ENCODE measurements at places on chromosomes 2 and 18.

DNA sequence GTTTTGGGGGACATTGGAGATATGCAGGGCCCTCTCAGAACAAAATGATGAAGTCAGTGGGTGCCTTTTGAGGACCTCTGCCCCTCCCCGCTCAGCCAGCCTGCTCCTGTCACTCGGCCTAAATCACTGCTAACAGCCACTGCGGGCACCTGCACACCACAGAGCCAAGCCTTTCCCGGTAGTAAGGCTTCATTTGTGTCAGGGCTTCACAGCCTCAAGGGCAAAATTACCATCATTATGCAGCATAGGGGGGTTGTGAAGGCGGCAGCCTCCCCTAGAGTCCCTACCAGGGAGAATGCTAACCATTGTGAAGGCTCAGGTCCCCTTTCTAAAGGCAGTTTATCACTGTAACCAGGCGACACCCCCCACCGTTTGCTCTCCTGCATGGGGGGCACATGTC, 519.8 kb upstream of the MYT1L start:
- DNase-seq, result no peak

- no peak for DNase-seq
Measured at GRCh38 chr18:80074697-80075096, 34.4 kb upstream of the ADNP2 start.

- no peak for DNase-seq
Measured at GRCh38 chr2:83941886-83942285, 517.2 kb downstream of the SUCLG1 start.

GRCh38 chr2:38747007-38747424, 4.1 kb downstream of the SRSF7 start:
- DNase-seq, result no peak

- no peak for DNase-seq
Measured at GRCh38 chr18:79545736-79546171, 133.8 kb upstream of the CTDP1 start.

GRCh38 chr2:10493634-10494281, 45.6 kb upstream of the ODC1 start:
- DNase-seq, result peak; percentile 86

DNA sequence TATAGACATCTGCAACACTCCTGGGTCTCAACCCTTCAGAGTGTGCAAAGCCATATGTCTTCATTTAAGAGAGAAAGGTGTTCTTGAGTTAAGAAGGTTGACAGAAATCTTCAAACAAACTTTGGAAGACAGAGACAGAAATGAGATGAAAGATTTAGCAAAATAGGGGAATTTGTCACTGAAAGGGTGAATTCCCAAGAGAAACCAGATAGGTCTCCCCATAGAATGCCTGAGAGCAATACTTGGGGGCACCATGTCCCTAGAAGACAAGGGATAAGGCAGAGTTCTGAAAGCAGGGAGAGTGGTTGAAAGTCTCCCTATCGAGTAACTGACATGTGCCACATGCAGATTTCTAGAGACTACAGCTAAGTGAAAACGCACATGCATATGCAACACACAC, 50.0 kb downstream of the AP1S3 start:
- DNase-seq, result no peak

DNA sequence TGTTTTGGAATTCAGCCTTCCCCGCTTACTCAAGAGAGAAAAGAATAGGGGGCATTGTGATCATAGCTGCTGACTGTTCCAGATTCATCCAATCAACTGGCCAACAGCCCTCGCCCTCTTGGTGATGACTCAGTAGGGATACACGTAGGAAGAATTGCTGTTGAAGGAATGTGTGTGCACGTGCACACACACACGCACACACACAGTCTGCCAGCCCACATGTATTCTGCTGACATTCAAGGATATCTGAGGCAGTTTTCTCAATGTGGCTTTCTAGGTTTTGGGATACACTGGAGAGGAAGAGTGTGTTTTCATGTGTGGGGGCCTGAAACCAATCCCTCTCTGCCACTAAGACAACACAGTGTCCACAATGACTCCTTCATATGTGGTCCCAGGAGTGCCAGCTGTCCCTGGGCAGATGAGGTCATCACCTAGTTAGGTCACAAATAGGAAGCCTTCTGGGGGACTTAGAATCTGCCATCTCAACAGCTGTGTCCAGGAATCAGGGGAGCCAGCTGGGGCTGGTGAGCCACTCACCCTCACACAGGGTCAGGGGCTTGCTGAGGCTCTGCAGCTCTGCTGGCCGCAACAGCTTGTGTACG, 352.6 kb downstream of the SS18 start:
- no peak for DNase-seq

DNA sequence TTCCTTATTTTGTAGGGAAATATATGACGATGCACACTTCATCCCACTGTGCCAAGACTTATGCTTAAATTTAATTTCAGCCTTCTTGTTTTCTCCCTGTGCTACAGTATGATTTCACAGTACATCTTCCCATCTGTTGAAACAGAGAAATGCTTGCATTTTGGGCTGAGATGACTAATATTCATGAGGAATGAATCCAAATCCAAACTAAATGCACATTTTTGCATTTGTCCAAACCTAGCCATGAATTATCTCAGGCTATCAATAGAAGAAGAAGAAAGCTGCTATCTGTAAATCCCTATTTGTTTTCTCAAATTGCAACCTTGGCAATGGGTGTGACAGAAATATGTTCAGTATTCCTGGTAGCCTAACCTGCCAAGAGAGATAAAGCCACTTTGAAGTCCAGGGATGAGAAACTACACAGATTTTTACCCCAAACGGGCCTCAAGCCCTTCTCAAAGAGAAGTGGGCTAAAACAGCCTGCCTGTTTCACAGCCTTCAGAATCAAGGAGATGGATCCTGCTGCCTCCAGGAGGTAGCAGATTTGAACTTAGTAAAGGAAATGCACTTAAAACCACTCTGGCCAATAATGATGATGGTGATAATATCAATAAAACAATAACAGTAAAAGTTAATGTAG, 306.9 kb upstream of the NT5C1B start:
- no peak for DNase-seq

DNA sequence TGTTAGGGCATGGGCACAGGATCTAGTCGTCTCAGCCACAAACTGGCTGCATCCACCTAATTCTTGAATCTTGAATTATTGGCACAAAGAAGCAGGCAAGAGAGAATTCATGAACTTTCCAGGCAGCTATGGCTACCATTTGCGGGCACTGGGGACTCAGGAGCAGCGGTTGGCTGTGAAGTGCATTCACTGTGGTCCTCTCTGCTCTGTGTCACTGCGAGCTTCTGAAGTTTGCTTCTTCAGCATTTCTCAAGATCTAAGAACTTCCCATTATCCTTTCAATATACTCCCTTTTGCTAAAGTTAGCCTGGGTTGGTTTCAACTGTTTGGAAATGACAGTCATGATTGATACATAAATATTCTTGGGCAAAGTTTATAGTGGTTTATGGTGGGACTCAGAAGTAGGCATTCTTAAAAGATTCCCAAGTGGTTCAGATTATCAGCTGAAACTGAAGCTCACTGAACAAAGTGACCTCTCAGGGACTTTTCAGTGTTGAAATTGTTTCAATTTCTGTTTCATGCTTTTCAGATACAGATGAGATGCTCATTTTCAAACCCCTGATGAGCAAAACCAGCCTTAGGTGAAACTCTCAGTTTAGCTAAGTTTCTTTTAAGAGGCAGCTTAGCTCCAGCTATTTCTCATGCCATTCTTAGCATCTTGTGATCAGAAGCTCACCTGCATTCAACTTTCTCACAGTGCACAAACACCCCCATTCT, 1258.3 kb upstream of the GYPC start:
- no peak for DNase-seq

DNA sequence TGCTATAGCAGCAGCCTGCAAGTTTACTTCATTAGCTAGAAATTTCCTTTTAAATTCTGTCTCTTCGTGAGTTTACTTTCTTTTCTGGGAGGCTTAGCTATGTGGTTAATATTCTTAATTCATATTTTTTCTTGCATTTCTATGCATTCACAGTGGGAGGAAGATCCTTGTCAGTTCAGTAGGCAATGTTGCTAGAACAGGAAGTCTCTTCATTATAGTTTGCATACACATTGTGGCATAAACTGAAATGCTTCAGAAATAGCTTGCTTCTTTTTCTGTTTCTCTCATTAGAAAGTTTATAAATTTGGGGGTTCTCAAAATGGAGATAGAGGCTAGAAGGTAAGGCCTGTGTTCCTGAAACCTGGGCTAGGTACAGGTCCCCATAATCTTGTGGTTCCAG, 8.1 kb upstream of the ARHGAP15 start:
- no peak for DNase-seq

- DNase-seq, result no peak
Measured at GRCh38 chr18:34600158-34600557, 109.9 kb upstream of the DTNA start.

DNA sequence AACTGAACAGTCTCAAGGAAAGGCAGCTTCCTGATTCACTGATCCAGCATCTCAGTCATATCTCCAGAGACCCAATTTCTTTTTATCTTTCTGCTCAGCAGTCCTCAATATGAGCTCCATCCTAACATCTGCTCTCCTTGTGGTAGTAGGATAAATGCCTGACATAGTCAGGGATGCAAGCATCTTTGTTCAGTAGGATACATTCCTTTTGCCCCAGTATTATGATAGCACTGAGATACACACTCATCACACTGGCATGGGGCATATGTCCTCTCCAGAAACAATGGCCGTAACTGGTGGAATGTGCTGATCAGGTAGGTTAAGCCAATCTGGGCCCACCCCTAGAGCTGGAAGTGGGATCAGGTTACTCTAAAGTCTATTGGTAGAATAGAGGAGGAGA, 207.2 kb downstream of the ETAA1 start:
- DNase-seq, result no peak

DNA sequence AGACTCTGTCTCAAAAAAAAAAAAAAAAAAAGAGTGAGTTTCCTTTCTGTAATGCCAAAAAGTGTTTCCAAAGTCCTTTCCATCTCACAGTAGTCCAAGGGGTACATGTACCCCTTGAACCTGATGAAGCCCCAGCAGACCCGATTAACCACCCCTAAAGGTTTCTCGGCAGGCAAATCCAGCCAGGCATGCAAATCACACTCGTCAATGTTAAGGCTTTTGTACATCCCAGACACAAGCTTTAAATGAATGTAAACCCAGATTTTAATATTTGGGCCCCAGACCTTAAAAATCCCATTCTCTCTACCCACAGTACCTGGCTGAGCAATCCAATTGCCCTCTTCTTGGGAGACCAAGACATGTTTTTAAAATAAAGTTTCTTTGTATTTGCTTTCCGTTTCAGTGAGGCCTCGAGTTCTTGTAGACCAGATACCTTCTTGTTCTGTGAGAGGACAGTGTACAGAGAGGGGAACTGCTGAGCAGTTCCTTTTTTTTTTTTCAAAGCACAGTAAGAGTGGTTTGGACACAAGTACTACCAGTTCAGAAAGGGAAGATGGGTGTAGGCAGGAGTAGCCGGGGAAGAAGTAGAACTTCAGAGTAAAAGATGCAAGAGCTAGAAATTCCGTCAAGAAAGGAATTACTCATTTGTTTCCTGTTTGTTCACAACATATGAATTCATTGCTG, at the start of gene NLRC4:
Gene NLRC4 (minus strand): TSS at position 465 of the 684 bp plus-strand sequence. CDS start 8,111 bp downstream, outside the sequence.
- no peak for DNase-seq

DNA sequence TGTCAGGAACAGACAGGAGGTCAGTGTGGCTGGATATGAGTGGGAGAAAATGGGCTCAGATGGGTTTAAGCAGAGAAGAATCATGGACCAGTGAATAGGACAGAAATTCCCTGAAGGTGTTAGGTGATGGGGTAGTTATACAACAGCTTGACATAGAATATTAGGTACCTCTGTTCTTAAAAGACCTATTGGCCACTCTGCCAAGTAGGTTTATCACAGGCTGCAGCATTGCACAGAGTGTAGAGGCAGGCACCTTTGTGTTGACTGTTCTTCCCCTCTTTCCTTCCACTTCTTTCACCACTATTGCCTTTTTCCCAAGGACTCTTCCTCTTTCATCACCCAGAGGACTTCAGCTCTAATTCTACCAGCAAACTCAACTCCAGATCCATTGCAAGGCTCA, 274.4 kb downstream of the CDCA7 start:
- DNase-seq, result no peak

GRCh38 chr2:45404807-45405297, 206.2 kb downstream of the SRBD1 start:
- DNase-seq, result no peak

DNA sequence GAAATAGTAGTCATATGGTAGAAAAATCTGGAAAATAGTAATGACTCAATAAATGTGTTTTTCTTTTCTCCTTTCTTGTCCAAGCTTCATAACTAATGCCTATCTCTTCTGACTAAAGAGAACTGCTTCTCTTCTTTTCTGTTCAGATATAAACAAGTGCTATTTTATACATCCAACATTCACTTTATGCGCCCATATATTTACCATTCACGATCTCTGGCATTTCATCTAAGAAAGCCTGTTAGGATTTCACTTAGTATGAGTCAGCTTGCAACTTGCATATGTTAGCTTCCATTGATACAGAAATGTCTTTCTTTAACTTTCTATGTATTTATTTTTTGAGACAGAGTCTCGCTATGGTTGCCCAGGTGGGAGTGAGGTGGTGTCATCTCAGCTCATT, 224.9 kb downstream of the VAPA start:
- no peak for DNase-seq

GRCh38 chr18:78771496-78772359, 207.9 kb upstream of the SALL3 start:
- no peak for DNase-seq

- DNase-seq, result no peak
Measured at GRCh38 chr18:52403291-52404021, 63.5 kb downstream of the DCC start.

DNA sequence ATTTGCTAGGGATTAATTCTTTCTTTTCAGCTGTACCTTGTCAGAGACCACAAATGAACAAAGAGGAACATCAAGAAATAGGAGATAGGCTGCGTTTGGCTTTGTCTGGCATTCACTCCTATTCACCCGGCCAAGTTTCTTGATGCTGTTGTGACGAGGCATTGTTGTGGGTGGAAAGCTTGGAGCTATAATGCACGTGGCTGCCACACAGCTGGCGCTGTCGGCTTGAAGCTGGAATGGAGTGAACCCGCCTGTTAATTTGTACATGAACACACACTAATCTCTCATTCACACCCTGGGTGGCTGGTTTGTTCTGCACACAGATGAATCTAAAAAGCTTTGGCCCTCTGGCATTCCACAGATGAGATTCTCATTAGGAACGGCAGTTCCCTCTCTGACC, 274.9 kb upstream of the GYPC start:
- no peak for DNase-seq

- DNase-seq, result no peak
Measured at GRCh38 chr2:238790833-238791230, 57.1 kb upstream of the TWIST2 start.

- no peak for DNase-seq
Measured at GRCh38 chr18:33720133-33720532, 142.1 kb downstream of the ASXL3 start.

GRCh38 chr18:61340148-61340547, 6.9 kb downstream of the CDH20 start:
- DNase-seq, result no peak

- DNase-seq, result no peak
Measured at GRCh38 chr18:9094307-9095226, 7.9 kb upstream of the NDUFV2 start.

Data from T-cell (primary cell).